ENCODE measurements at places on chromosomes 11 and 22. TPM values are rescaled to one million over a fixed set of nuclear protein-coding genes. Genes with fewer than 3 reads are reported as not detected.

CABP4 gene
- total RNA-seq = 1.4 TPM

DNA sequence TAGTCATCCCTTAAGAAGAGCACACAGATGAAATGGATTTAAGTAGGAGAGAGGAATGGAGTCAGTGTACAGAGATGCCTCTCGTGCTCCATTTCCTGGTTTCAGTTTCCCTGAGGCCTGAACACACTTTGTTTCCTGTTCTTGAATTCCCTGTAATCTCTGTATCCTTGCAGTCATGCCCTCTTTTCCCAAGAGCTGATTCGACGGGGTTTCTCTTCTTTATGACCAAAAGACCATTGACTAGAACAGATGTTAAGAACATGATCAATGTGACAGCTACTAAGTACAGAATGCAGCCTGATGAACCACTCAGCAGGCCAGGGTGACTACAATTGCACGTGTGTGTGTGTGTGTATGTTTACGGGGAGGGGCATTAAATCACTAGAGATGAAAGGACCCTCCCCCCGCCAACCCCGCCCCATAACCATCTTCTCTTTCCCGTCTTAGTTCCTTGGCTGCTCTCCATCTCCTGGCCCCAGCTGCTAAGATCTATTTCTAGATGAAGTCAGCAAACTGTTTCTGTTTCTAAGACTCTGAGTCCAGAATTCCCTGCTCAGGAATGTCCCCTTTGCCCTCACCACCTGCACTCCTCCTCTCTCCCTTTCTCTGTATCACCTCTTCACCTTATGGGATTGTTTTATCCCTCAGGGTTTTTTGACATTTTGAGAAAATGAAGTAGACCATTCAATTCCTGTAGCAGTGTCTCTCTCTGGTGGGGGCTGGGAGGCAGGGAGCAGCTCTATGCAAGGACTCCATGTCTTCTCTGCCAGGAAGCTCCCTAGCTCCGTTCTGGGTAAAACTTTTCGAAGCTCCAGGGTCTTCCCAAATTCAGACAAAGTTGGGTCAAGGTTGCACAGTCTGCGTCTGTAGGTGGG, 26.0 kb downstream of the SLC22A6 start:
- no peak for DNase-seq

DNA sequence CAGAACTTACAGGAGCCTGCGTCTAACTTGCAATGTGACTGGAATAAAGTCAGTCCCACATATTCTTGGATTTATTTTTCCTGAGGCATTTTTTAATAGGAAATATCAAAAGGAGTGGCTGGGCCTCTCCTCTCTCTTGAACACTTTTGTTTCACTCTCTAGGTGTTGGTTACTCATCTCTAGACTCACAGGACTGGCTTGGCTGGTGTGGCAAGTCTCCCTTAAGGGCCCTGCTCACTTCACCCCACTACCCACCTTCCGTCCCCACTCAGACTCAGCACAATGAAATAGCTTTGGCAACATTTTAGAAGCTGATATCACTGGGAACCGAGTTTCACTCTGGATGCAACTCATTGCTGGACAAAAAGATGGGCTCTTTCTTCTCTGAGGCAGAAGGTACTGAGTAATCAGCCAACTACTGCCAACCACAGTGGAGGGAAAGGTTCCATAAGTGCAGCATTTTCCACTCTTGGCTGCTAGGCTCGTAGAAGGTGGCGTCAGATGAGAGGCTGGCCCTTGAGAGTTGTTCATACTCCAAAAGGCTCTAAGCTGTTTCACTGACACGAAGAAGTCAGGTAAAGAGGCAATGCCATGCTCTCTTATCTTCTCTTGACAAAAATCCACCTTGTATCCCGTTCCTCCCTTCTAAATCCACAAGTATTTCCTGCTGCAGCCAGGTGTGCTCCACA, 390.6 kb downstream of the SOX6 start:
- DNase-seq = no peak

DNA sequence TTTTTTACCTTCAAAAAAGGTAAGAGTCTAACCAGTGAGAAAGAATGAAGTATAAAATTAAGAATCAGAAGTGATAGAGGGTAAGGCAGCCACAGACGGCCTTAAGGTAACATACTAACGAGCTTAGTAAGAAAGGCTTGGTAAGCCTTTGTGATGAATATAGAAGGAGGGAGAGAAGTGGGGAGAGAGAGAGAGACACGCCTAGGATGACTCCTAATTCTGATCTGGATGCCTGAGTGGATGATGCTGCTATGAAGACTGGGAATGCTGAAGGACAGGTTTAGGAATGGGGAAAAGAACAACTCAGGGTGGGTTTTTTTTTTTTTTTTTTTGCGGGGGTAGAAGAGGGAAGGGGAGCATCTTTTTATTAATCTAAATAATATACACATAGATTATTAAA, 4.8 kb downstream of the FBXO3 start:
- no peak for DNase-seq

DNA sequence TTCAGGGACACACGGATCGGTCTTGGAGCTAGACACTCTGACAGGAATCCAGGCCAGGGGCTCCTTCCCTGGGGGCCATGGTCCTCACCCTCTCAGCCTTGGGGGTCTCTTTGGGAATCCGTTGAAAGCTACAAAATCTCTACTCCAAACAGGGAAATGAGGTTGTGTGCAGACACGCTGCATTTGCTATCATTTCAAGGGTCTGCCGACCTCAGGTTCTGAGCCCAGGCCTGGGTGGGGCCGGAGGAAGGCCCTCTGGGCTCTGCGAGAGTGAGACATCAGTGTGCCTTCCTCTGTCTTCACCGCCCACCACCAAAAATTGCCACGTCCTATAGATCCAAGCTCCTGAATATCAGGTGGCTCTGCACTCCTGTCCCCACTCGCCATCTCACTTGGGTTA, 74.4 kb upstream of the FGF3 start:
- DNase-seq = no peak

- DNase-seq = no peak
Observed at GRCh38 chr22:45181766-45182165, 18.0 kb downstream of the NUP50 start.

Data from natural killer cell treated with Interleukin-12 subunit alpha and Interleukin-12 subunit beta and Interleukin-15 and Interleukin-18, amount 100 ng/mL, for 72 hours (primary cell).